ENCODE measurements at places on chromosomes 1 and 21.

- no peak for DNase-seq
Observed at GRCh38 chr1:68230901-68231626, 1.3 kb downstream of the WLS start.

GRCh38 chr1:193774536-193775323 is 588.3 kb upstream of the B3GALT2 start:
- DNase-seq, result no peak

DNA sequence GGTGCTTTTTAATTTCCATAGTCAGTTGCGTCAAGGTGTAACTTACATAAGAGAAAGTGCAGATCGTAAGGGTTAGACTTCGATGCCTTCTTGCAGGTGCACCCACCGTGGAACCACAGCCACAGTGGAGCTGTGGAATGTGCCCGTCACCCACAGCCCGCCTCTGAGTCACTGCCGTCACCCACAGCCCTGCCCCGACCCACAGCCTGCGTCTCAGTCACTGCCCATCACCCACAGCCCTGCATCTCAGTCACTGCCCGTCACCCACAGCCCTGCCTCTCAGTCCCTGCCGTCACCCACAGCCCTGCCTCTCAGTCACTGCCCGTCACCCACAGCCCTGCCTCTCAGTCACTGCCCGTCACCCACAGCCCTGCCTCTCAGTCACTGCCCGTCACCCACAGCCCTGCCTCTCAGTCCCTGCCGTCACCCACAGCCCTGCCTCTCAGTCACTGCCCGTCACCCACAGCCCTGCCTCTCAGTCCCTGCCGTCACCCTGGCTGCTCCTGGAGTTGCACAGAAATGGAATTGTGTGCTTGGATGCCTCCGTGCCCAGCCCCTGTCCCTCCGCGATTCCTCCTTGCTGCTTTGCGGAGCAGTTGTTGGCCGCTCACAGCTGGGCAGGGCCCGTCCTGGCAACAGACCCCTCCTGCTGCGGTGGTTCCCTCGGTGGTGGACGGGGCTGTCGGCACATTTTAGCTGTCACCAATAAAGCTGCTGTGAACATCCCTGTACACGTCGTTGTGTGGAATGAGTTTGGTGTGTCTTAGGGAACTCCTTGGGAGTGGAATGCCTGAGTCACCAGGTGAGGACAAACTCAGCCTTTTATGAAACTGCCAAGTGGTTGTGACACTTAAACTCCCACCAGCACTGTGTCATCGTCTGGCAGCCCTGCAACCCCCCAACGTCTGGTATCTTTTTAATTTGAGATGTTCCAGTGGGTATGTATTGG is 44.9 kb upstream of the COL6A2 start:
- peak; percentile 98 for DNase-seq

GRCh38 chr1:203273869-203274602 is 31.3 kb upstream of the BTG2 start:
- DNase-seq, result no peak

GRCh38 chr1:214102907-214103306 is 115.1 kb downstream of the PROX1 start:
- peak; percentile 96 for DNase-seq
